ENCODE measurements at places on chromosomes 12 and 14. TPM values are rescaled to one million over a fixed set of nuclear protein-coding genes. Genes with fewer than 3 reads are reported as not detected.

CLEC4D gene
- total RNA-seq: not detected

EPYC gene
- total RNA-seq: not detected

IL26 gene
- not detected for total RNA-seq

SEC23A gene
- 58.5 TPM for total RNA-seq

TMEM179 gene
- 8.2 TPM for total RNA-seq

WSCD2 gene
- 0.80 TPM for total RNA-seq

C12orf50 gene
- 0.09 TPM for total RNA-seq

RERG gene
- total RNA-seq: 0.42 TPM

ADCY4 gene
- total RNA-seq: not detected

SERPINA1 gene
- 1.2 TPM for total RNA-seq

LRRC43 gene
- total RNA-seq: 2.9 TPM

TMPRSS12 gene
- total RNA-seq: not detected

RASAL1 gene
- 1.6 TPM for total RNA-seq

- no peak for DNase-seq
Measured at GRCh38 chr12:115335048-115335447, 651.1 kb upstream of the TBX3 start.

- DNase-seq: peak; percentile 64
Measured at GRCh38 chr12:75487308-75487707, 6.8 kb downstream of the GLIPR1 start.

- no peak for DNase-seq
Measured at GRCh38 chr14:88911809-88912208, 87.4 kb downstream of the TTC8 start.

GRCh38 chr12:125794401-125794800 is 729.2 kb downstream of the AACS start:
- no peak for DNase-seq

DNA sequence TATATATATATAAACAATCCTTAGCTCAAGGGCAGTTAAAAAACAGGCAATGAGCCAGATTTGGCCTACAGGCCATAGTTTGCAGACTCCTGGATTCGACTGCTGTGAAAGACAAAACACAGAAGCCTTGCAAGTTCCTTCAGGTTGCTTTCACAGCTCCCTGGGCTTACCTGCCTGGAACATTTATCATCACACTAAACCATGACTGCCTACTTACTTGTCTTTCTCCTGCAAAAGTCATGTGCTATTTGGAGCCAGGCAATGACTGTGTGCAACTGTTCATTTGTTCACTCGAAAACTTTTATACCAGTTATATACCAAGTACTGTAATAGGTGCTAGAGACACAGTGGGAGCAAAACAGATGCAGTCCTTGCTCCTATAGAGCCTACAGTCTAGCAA is 2.2 kb upstream of the RPS6KA5 start:
- no peak for DNase-seq

- no peak for DNase-seq
Measured at GRCh38 chr12:22874151-22874550, 249.2 kb downstream of the ETNK1 start.

- no peak for DNase-seq
Measured at GRCh38 chr12:121218588-121219352, 8.8 kb downstream of the P2RX4 start.

DNA sequence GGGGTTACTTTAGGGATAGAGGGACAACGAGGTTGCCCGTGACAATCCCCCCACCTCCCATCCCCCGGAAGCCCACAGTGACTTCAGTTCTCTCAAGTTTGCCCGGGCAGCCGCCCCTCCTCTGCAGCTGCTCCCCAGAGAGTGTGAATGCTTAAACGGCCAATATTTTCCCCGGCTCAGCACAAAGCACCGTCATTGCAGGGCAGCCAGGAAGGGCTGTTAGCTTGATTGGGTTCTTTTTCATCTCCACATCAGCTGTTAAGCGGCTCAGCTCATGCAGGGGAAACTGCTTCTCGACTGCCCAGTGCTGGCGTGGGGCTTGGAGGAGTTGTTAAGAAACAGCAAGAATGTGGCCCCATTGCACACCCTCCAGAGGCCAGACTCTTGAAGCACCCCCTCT is 120.5 kb upstream of the NCOR2 start:
- peak; percentile 74 for DNase-seq

GRCh38 chr12:66262737-66263136 is 39.6 kb upstream of the HELB start:
- no peak for DNase-seq

DNA sequence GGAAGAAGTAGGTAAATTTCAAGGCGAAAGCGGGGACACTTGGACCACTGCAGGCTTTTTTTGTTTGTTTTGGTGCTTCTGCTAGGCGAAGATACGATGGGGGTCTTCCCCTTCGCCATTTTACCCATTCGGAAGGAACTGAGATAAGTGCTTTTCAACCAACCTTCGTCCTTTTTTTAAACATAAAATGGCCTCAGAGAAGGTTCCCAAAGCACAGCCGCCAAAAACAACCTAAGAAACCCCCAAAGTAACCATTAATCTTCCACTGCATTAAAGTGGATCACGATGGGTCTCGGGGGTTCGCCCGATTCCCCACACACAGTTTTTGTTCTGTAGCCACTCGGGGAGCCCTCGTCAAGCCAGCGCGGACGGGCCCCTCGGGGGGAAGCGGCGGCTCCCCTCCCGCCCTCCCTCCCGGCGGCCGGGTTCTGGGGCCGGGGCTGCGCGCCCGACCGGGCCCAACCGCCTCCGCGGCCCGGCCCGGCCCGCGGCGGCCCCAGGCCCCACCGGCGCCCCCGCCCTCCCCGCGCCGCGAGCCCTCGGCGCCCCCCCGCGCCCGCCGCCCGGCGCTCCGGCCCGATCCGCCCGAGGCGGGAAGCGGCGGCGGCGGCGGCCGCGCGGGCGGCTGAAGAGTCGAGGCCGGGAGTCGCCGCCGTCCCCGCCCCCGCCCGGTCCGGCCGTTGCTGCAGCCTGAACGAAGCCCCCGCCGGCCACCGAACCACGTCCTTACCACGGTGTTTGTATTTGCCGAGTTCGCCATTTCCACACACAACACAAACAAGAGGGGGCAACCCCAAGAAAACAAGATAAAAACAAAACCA is 790 bp downstream of the GTF2A1 start:
- peak; percentile 57 for DNase-seq

DNA sequence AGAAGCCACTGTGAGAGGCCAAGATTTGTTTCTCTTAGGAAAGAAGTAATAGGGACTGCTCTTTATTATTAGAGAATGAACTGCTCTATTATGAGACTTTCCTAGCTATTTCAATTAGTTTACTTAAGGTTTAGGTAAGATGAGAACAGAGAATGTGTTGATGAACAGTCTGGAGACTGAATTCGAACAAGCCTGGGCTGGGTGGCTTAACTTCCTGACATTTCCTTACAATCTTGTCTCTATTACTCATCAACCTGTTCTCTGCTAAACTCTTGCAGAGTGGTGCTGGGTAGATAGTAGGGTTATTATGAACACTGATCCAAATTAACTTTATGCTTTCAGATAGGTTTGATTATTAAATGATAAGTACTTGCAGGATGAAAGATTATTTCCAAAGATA is 31.2 kb downstream of the SLC15A5 start:
- DNase-seq: no peak

DNA sequence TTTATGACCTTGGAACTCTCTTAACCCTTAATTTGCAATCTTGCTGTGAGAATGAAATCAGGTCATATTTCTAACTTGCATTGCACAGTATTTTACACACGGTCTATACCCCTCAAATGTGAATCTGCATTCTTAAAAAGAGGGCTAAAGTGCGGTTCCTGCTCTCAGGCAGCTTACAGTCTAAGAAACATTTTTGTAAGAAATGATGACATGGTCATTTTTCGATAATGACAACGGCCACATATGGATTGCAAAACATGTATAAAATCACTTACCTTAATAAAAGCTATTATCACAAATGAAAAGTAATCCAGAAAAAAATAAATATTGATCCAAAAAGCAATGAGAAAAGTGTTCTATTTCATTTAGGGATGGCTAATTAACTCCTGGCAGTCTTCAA is 24.8 kb upstream of the TMEM132D start:
- no peak for DNase-seq

GRCh38 chr12:107536613-107537012 is 149.0 kb upstream of the PWP1 start:
- DNase-seq: no peak

- no peak for DNase-seq
Measured at GRCh38 chr14:87113286-87113685, 879.7 kb downstream of the GALC start.

DNA sequence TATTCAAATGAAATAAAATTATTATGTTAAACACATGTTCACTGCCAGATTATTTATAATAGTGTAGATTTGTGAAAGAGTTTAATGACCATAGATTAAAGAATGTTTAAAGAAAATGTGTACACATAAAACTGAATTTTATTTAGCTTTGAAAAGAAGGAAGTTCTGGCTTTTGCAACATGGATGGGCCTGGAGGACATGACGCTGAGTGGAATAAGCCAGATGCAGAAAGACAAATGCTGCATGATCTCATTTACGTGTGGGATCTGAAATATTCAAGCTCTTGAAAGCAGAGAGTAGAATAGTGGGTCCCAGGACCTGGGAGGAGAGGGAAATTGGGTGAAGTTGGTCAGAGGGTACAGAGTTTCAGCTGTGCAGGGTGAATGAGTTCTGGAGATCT is 1261.2 kb downstream of the TMEM121 start:
- no peak for DNase-seq

- DNase-seq: no peak
Measured at GRCh38 chr12:48681399-48681709, 684 bp downstream of the KANSL2 start.

DNA sequence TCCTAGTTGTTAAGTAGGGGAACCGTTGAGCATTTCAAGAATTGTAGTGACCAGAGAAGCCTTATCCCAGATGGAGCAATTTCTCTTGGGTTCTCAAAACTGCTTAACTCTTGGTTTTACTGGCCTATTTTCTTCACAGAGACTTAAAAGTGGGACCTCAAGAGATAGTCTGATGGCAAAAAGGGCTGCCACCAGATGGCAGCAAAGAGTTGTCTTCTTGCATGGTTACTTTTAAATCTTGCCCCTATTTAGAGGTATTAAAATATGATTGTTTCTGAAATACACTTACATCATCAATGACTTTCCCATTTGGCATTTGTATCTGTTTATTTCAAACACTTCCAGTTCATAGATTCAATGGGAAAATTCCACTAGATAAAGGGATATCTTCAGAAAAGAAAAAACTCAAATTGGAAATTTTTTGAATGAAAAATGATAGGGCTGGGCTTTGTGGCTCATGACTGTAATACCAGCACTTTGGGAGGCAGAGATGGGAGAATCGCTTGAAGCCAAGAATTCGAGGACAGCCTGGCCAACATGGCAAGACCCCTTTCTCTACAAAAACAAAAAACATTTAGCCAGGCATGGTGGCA is 69.9 kb upstream of the CNTN1 start:
- DNase-seq: peak; percentile 90

DNA sequence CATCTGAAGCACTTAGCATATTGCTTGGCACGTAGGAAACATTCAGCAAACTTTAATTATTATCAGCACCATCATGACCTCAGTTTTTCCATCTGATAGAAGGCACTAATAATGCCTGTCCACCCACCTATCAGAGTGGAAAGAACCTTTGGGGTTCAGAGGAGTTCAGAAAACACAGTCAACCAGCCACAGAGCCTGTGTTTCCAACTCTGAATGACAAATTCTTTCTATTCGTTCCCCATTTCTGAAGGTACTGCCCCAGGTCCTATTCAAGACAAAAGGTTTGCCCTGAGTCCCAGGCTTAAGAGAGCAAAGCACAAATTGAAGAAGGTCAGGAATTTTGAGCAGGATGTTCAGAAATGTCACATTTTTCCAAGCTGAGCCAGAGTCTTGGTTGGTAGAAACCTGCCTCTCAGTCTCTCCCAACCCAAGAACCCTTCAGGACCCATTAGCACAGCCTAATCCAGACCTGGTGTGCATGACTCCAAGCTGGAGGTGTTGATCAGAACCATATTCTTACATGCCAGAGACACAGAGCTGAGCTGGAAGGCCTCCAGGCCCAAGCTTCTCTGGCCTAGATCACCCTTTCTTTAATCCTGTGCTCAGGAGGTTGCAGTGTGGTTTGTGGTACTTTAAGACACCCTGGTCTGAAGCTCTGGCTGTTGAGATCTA is 114.4 kb downstream of the TBX5 start:
- DNase-seq: no peak

- peak; percentile 45 for DNase-seq
Measured at GRCh38 chr14:61662437-61663311, 32.6 kb upstream of the HIF1A start.

- DNase-seq: no peak
Measured at GRCh38 chr12:79552192-79552591, 138.6 kb downstream of the PAWR start.

- DNase-seq: peak; percentile 14
Measured at GRCh38 chr12:55652352-55652751, 15.7 kb downstream of the OR10P1 start.

DNA sequence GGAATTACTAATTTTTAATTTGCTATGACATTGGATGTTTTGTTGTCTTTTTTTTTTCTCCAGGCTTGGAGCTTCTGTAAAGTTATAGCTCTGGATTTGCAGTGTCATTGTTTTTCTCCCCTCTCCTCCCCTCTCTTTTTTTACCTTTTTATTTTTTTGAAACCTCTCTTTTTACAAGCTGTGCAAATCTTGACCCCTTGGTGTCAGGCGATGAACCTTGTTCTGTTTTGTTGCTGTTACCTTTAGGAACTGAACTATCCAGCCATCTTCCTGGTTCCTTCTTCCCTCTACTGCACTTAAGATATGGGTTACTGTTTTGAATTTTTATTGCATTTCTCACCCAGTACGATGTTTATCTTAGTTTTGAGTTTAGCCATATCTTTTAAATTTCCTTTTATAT is 13.7 kb downstream of the KTN1 start:
- DNase-seq: no peak

DNA sequence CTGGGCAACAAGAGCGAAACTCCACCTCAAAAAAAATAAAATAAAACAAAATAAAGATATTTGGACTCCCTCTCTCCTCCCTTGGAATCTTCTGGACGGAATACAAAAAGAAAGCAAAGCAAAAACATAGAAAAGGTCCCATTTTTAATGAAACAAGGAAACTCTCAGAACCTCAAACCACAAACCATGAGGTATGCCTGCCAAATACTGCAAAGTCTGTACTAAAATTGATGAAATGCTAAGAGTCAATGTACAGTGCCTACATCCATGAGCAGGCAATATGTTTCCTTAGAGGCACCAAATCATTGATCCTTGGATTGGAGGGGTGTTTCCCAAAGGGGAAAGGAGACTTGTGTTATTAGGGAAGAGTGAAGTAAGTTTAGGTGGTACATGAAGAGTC is 8.2 kb upstream of the RPS6KA5 start:
- no peak for DNase-seq

DNA sequence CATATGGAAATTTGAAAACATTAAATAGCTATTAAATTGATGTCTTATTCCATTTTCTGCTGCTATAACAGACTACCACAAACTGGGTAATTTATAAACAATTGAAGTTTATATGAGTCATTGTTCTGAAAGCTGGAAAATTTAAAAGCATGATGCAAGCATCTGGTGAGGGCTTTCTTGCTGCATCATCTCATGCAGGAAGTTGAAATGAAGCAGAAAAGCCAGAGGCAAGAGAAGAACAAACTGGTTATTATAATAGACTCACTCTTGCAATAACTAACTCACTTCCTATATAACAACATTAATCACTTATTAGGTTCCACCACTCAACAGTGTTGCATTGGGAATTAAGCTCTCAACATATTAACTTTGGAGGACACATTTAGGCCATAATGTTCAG is 1277.4 kb downstream of the LRFN5 start:
- no peak for DNase-seq
